Right lung (tissue), 10 donors: ENCODE measurements at places on chromosomes 2 and 18.

- no peak for DNase-seq
Observed at GRCh38 chr2:68414876-68415275, 49.8 kb downstream of the PLEK start.

- no peak for DNase-seq
Observed at GRCh38 chr2:235030936-235031335, 79.1 kb downstream of the SH3BP4 start.

GRCh38 chr2:210568108-210568507 is 11.7 kb downstream of the CPS1 start:
- no peak for DNase-seq

DNA sequence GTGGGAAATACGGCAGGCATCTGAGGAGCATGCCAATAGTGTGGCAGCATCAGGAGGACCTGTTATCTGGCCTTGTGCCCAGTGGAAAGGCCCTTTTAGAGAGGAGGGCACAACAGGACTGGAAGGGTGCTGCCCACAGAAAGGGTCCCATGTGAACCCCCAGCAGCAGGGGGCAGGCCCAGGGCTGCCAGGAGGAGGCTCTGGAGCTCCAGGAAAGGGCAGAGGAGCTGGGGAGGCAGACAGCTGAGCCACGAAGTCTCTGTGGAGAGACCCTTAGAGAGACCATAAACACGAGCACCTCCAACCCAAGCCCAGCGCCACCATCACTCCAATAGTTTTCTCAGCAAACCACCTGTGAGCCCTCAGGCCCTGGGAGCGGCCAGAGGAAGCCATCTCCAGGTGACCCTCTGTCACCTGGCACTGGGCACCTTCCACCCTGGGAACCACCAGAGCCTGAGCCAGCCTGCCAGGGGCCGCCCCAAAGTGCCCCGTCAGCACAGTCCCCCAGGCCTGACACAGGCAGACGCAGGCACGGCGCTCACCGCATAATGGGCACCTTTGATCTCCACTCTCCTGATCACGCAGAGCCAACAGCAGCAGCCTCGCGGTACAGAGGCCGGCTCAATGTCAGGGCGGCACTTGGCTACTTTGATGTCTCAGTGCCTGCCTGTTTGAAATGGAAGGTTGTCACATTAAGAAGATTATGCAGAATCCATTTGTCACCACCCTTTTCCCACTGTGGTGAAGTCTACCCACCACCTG is 162.5 kb upstream of the RAB6C start:
- DNase-seq, result no peak

GRCh38 chr2:62144689-62145477 is 51.0 kb upstream of the B3GNT2 start:
- no peak for DNase-seq

- no peak for DNase-seq
Observed at GRCh38 chr2:1641523-1641922, 102.8 kb downstream of the PXDN start.

GRCh38 chr2:179133016-179133415 is 83.1 kb upstream of the CCDC141 start:
- DNase-seq, result no peak
